ENCODE measurements at places on chromosomes 7 and 10.

GRCh38 chr7:85115006-85115405 is 71.8 kb downstream of the SEMA3D start:
- no peak for DNase-seq

- no peak for DNase-seq
Measured at GRCh38 chr7:123656544-123657303, 1.1 kb downstream of the LMOD2 start.

- no peak for DNase-seq
Measured at GRCh38 chr10:114956466-114956865, 18.5 kb downstream of the TRUB1 start.

GRCh38 chr7:36348256-36348655 is 41.4 kb upstream of the ANLN start:
- DNase-seq: no peak

GRCh38 chr7:150404805-150405583 is 25.9 kb downstream of the ZNF775 start:
- no peak for DNase-seq

DNA sequence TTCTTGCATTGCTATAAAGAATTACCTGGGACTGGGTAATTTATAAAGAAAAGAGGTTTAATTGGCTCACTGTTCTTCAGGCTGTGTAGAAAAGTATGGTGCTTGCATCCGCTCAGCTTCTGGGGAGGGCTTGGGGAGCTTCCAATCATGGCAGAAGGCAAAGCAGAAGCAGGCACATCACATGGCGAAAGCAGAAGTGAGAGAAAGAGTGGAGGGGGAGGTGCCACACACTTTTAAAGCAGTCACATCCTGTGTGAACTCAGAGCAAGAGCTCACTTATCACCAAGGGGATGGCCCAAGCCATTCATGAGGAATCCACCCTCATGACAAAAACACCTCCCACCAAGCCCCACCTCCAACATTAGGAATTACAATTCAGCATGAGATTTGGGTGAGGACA is 303.5 kb downstream of the OTUD1 start:
- DNase-seq: no peak

- DNase-seq: no peak
Measured at GRCh38 chr7:107725138-107725740, 18.7 kb upstream of the CBLL1 start.

- peak; percentile 79 for DNase-seq
Measured at GRCh38 chr10:124647421-124648130, 96.6 kb downstream of the FAM53B start.
